Stimulated activated memory B cell treated with anti-CD40 and anti-IgM and Interleukin-4, amounts not matched to agents 10 μg/mL and 1 μg/mL and 100 μg/mL, for 72 hours (primary cell): ENCODE measurements at places on chromosomes 2 and 18.

DNA sequence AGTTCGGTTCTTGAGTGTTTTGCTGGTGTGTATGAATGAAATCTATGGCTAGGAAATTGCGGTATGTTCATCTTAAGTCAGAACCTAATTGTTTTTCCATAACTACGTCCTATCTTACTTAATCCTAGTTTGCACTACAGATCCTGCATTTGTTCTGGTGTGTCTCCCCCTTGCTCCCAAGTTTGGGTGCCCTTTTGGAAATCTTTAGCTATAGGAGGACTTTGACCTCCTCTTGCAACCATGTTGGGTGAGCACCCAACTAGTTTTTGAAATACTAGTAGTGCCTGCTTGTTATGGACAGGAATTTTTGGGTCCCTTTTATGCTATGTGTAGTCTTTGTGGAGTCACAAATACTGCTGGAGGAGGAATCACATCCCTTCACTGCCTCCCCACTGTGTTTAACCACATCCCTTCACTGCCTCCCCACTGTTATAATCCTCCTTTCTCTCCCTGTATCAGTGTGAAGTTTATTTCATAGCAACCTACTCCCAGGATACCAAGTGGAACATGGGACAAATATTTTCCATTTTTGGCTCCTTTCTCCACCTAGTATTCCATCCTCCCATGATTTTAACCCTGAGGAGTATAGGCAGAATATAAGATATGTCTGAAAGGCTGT is 26.3 kb upstream of the COBLL1 start:
- no peak for ATAC-seq

GRCh38 chr2:224894356-224894755 is 147.9 kb downstream of the DOCK10 start:
- peak; percentile 78 for ATAC-seq

- no peak for ATAC-seq
Measured at GRCh38 chr18:34153711-34154110, 71.0 kb downstream of the NOL4 start.

DNA sequence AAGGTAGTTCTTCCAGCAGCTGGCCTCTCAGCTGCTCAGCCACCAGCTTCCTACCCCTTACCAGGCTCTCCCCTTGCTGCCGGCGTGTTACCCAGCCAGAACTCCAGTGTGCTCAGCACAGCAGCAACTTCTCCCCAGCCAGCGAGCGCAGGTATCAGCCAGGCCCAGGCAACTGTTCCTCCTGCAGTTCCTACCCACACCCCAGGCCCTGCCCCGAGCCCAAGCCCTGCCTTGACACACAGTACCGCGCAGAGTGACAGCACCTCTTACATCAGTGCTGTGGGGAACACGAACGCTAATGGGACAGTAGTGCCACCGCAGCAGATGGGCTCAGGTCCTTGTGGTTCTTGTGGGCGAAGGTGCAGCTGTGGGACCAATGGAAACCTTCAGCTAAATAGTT is 52.0 kb downstream of the ZCCHC2 start:
- no peak for ATAC-seq

GRCh38 chr2:240252872-240253511 is 112.5 kb upstream of the OTOS start:
- no peak for ATAC-seq

- no peak for ATAC-seq
Measured at GRCh38 chr2:157572725-157573124, 55.9 kb downstream of the ACVR1C start.

- peak; percentile 80 for ATAC-seq
Measured at GRCh38 chr2:20145497-20146193, 79.3 kb downstream of the SDC1 start.

GRCh38 chr2:112756207-112756606 is 8.2 kb downstream of the CKAP2L start:
- ATAC-seq: no peak

DNA sequence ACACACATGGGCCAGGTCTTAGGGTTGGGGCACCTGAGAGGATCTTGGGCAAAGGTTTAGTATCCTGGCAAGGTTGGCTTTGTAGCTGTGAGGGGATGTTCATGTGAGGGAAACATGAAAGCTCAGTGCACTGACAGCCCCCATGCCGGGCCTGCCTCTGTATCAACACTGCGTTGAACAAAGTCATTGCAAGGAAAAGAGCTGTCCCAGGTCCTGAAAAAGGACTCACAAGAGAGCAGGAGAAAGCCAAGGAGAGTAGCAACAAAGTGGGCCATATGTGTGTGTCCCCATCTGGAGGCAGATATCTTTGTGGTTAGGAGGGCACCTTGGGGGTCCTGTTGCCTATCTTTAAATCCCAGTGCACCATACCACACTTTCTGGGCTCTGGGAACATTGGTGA is 237.8 kb upstream of the THSD7B start:
- no peak for ATAC-seq

DNA sequence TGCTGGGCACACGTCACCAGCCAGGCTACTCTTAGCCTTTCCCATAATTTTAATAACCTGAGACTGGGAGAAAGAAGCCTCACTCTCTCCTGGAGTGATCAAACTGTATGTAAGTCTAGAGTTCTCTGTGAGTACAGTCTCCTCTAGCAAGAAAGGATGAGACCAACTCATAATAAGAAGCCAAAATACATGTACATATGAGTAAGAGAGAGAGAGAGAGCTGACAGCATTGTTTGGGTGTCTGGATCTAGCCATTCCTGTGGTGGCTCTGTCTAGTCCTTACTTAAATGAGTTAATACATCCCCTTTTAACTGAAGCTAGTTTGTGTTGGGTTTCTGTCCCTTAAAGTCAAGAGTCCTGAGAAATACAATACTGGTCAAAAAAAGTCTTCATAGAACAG is 26.0 kb upstream of the ANXA4 start:
- ATAC-seq: no peak

DNA sequence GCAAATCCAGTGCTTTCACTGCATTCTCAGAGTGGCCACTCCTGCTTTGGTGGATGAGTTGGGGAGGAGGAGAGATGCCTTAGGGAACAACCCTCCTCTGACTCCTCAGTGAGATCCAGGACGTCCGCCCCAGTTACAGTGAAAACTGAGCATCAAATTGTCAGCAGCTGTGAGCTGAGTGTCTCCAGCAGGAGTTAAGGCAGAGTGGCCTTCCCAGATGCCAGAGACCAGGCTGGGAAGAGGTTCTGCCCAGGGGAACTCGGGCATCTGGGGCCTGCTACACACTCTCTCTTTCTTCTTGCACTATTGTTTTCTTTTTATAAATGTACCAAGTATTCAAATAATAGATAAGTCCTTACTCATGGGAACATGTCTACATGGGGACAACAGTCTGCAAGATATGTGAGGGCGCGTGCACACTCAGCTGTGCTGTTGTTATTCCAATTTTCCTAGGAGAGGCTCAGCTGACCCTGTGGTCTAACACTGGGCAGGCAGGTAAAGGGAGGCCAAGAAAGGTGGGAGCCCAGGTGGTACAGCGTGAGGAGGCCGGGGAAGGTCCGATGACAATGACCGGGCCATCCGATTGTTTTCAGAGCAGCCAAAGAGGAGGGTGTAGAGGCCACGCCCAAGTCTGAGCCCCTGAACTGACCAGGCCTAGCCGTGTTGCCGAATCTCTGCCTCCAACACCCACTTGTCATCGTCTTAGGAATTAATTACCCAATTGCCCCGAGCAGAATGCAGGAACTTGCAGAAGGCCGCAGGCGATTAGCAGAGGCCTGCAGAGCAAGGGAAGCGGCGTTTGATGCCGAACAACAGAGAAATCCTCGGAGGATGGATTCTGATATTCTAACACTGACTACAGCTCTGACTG is 166.9 kb downstream of the ANAPC1 start:
- ATAC-seq: no peak

- peak; percentile 83 for ATAC-seq
Measured at GRCh38 chr2:60148716-60149115, 404.7 kb downstream of the BCL11A start.

- ATAC-seq: no peak
Measured at GRCh38 chr2:59584958-59585357, 968.5 kb downstream of the BCL11A start.

GRCh38 chr2:239144713-239144999 is 256.2 kb downstream of the HDAC4 start:
- no peak for ATAC-seq

DNA sequence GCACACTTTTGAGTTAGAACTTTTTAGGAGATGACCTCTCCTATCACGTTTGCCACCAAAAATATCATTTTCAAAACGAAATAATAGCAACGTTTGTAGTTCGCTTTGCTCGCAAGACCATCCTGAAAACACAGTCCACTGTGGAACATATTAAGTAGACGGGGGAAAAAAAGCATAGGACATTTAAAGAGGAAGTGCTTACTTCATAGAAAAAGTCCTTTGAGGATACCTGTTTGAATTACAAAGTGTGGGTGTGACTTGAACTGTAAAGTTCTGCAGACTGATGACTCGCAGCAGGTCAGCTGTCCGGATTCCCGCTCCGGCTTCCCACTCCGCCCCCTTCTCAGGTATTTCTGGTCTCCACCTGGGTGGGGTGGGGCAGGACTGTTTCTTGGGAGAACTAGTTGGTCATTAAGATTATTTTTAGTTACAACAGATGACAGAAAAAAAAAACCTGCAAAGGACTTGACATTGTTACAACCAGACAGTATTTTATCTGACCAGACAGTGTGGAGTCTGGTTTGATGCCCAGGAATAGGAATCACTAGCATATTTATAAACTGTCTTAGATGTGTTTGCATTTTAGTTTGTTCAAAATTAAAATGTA is 13.3 kb downstream of the CNOT11 start:
- no peak for ATAC-seq

DNA sequence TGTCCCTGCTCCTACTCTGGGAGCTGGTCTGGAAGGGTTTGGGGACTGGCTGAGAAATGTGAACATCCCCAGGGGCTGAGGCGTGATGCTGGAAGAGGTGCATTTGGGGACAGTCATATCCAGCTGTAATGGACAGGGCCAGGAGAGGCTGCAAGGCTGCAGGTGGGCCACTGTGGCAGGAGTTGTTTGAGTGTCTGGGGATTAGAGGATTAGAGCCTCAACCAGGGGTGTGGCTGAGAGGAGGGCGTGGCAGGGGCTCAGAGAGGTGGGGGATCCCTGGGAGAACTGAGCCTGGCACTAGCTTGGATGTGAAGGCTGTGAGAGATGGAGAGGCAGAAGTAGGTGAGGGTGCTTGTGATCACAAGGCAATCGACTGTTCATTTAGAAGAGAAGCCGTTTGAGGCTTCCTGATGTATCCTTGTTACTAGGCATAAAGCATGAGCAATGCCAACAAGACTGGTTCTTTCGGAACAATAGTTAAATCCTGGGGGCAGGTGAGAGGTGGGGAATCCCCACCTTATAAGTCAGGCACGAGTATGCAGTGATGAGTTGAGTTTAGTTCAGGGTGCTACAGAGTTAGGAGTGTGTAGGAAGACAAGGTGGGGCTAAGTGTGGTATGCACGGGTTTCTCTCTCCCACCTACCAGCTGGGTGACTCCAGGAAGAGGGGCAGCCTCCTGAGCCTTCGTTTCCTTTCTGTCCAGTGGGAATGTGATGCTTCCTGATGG is 31.9 kb downstream of the SH3RF3 start:
- no peak for ATAC-seq
